Smooth muscle cell of the pulmonary artery (primary cell): ENCODE measurements at places on chromosomes 16 and 17. TPM values are rescaled to one million over a fixed set of nuclear protein-coding genes. Genes with fewer than 3 reads are reported as not detected.

The C16orf74 gene
- 1.7 and 2.9 TPM in 2 replicates for total RNA-seq

The CORO1A gene
- 0.20 and 0.33 TPM in 2 replicates for total RNA-seq

The TMEM204 gene
- total RNA-seq, result 18.9 and 20.5 TPM in 2 replicates

The UTS2R gene
- total RNA-seq, result not detected in 2 replicates

The HSD3B7 gene
- 28.9 and 50.4 TPM in 2 replicates for total RNA-seq

The ZACN gene
- 0.26 TPM in 1 of 2 replicates, not detected in the other for total RNA-seq
